Fibroblast of pulmonary artery (primary cell): ENCODE measurements at places on chromosomes 16 and 17.

DNA sequence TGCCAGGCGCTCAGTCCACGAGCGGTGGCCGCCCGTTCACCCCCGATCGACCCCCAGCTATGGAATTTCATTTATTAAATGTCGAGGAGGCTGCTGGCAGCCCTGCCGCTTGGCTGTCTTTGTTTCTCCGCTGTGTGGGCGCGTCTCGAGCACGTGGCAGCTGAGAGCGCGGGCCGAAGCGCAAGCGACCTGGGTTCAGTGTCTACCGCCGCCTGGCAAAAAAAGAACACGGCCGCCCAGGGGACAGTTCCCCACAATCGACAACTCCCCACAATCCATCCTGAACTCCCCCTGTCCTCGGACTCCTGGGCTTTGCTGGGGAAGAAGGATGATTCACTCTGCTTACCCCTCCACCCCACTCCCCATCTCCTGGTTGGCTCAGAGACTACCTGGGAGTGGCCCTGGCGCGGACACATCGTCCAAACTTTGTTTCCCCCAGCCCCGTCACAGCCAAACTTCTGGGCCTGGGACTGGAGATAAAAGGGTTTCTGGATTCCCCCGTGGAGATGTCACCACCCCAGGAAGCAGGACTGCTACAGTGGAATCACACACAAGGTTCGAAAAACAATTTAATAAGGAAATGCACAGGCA is 1.7 kb upstream of the ANKRD13B start:
- DNase-seq, result peak; percentile 49

- no peak for DNase-seq
Observed at GRCh38 chr17:40178021-40178601, 841 bp downstream of the RAPGEFL1 start.

DNA sequence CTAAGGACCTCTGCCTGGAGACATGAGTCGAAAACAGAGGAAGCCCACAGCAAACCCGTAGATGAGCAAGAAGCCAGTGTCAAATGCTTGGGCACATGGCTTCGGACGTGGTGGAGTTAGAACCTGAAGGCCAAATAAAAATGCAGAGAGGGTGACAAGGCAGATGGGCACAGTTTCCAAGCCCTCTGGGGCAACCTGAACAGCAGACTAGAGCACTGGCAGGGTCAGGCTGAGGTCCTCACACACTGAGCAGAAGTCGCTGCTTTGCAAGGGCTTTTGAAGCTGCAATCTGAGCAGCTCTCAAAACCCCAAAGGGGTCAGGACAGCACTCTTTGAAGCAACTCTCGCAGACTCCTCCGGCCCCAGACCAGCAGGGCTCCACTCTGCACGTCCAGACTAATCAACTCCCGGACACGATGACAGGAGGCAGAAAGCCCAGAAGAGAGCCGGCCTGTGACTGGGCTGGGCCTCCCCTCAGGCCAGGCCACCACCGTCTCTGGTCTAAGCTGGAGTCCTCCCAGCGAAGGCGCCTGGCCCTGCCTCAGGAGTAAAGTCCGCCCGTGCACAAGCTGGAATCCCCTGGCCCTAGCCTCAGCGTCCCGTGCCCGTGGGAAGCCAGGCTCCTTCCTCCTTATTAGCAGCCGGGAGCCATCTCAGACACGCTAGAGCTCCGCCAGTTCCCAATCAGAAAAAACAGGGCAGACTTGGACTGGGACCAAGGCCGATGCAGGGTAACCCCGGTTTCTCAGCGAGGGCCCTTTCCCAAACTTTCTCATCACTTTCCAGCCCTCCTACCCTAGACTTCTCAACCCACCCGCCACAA is 924 bp downstream of the SMARCD2 start:
- DNase-seq, result peak; percentile 52

- DNase-seq, result peak; percentile 83
Observed at GRCh38 chr17:67481808-67482207, 104.7 kb downstream of the PITPNC1 start.

DNA sequence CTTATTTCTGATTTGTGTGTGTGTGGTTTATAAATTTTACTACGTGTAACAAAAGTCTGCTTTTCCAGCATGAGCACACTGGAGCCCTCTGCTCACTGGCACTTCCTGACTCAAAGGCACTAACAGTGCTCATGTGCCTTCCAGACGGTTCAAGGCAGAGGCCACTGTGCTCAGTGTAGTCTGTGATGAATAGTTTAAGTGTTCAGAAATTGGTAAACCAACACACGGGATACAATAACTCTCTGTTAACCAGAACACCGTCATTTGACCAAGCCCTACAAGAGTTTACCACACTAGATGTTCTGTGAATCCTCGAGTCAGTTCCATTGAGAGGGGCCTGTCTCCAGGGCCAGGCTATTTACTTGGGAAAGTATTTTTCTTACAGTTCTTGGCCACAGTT is 191.9 kb downstream of the MRTFB start:
- DNase-seq, result no peak

DNA sequence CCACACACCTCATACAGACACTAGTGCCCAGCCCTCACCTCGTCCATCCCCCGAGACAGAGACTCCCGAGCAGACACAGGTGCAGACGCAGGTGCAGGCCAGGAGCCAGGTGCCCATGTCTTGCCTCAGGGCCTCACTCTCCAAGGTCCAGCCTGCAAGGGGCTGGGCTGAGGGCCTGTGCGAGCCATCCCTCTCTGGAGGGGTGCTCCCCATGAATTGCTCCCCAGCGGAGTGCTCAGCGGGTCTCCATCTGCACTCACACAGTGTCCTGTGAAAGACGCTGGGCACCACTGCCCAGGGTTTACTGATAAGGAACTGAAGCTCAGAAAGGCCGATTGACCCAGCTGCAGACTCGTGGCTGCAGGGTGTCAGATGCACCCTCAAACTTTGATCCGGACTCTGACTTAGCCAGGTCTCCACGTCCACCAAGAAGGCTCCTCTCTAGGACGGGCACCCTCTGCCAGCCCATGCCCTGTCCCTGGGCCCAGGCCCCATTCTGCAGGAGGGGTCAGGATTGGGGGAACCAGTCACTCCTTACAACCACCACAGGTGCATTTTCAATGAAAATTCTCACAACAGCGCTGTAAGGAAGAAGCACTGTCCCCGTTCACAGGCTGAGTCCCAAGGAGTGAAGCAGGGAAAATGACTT is 16.9 kb downstream of the POLR3K start:
- no peak for DNase-seq

- peak; percentile 21 for DNase-seq
Observed at GRCh38 chr16:3838600-3839401, 41.7 kb downstream of the CREBBP start.

GRCh38 chr16:35687781-35688180 is 2228.4 kb downstream of the TP53TG3F start:
- no peak for DNase-seq

GRCh38 chr16:58325941-58326340 is 31.1 kb upstream of the PRSS54 start:
- no peak for DNase-seq

GRCh38 chr17:36934144-36934691 is 3.1 kb upstream of the LHX1 start:
- no peak for DNase-seq

GRCh38 chr16:55046513-55046912 is 115.8 kb downstream of the IRX5 start:
- DNase-seq, result no peak

- no peak for DNase-seq
Observed at GRCh38 chr17:64596439-64596838, 65.7 kb downstream of the SMURF2 start.

- peak; percentile 59 for DNase-seq
Observed at GRCh38 chr17:143785-144281, 6.5 kb downstream of the SCGB1C2 start.

DNA sequence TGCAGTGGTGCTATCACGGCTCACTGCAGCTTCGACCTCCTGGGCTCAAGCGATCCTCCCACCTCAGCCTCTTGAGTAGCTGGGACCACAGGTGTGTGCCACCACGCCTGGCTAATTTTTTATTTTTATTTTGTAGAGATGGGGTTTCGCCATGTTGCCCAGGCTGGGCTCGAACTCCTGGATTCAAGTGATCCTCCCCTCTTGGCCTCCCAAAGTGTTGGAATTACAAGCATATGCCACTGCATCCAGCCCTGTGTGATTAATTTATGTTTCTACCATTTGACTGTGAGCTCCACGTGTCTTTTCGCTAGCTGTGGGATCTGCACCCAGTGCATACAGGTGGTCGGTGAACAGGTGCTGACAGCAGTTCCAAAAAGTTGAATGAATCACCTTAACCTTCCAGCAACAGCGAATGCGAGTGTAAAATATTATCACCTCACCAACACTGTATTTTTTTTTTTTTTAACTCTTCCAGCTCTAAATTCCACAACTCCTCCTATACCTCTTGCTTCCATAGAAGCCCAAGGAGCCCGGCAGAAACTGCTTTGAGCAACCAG is 484 bp upstream of the NUDT7 start:
- DNase-seq, result no peak

- peak; percentile 49 for DNase-seq
Observed at GRCh38 chr17:42979511-42980273, at the start of gene PTGES3L. Gene PTGES3L, minus strand, starts transcription at chr17:42980080. Its CDS starts 27 bp downstream, at chr17:42980053.

- no peak for DNase-seq
Observed at GRCh38 chr17:75762513-75763268, 2.3 kb downstream of the GALK1 start.
